ENCODE measurements at places on chromosomes 1 and 21.

- peak; percentile 88 for DNase-seq
Observed at GRCh38 chr1:227999056-227999930, 7.5 kb upstream of the WNT3A start.

- no peak for DNase-seq
Observed at GRCh38 chr1:246722720-246723119, 1.5 kb upstream of the SCCPDH start.

DNA sequence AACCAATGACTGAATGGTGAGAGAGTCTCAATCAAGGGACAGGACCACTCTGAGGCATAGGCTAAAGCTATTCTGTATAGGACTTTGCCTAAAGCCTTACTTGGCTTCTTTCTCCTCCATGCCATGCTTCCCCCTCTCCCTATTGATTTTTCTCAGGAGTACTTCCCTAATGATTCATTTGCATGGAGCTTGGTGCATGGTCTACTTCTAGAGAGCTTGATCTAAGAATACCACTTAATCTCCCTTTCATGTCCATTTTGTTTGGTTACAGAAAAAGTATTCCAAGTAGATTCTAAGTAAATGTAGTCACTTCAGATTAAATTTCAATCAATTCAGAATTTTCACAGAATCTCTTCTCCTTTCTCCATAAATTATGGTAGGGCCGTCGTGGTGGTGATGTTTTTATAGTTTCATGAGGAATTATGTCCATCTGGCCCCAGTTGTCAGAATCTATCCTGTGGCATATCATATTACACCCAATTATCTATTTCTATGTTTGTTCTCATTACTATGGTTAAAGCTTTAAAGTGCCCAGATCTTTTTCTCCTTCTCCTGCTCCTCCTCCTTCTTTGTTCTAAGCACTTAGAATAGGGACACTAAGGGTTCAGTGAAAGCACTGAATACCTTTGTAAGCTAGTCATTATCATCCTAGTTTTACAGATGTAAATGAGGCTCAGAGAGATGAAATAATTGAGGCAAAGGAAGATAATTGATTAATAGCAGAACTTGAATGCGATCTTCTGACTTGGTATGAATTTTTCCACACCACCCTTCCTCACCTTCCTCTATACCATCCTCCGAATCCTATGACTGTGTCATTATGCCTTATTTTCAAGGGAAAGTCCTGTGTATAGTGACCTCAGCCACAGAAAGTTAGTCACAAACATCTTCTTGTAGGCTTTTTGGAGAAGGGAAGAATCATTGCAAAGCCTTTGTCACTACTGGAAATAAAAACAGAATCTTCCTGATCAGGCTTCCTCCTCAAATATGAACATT is 85.6 kb upstream of the ZRANB2 start:
- no peak for DNase-seq

DNA sequence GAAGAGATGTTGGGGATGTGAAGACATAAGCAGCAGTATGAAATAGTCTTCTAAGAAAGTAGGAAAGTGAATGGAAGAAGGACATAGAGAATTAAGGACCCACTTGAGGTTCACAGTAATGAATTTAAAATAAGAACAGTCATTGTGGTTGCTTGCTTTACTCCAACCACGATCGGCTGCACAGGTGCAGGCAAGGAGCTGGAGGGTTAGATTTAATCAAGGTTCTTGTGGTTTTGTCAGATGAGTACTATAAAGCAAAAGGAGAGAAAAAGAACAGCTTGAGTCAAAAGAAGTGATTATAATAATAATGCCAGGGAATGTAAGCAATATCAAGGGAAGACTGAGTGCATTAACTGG is 46.1 kb upstream of the RBM34 start:
- no peak for DNase-seq

GRCh38 chr1:61241973-61242381 is 159.6 kb downstream of the NFIA start:
- no peak for DNase-seq

DNA sequence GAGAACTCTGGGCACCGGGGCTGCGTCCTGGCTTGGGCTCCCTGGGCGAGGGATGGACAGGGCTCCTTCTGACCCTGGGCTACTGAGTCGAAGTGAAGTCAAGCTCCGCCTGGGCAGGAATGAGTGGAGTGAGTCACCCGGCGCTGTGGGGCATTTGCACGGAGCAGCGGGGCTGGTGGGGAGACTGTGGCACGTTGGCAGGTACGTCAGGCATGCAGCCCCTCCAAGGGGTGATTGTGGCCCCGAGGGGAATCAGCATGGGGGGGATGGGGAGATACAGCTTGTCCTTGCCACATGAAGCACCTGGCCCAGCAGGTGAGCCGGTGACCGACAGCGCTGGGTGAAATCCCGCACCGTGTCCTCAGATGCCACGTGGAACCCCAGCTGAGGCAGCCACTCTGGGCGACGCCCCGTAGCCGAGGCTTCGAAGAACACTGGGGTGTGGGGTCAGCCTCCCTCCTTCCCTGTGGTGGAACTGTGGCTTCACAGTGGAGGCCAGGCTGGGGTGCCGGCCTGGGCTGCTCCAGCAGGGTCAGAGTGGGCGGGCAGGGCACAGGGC is 62.3 kb downstream of the COL18A1 start:
- DNase-seq, result no peak

GRCh38 chr1:43521756-43522155 is 8.9 kb upstream of the PTPRF start:
- no peak for DNase-seq

GRCh38 chr21:33063907-33064622 is 5.9 kb upstream of the OLIG1 start:
- DNase-seq, result no peak

DNA sequence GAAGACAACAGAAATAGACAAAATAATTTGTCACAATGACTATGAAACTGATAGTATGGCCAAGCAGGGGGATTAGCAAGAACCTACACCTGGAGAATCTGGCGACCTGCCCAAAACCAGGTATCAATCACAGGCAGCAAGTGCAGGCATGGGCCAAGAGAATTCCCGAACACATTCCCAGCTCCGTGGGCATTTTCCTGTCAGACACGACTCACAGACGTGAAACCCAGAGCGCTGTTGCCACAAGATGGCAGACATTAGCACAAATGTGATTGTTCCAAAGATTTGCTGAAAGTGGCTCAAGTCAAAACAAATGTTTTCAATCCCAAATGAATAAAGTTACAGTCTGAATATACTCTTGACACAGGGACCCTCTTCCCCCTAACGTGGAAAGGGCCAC is 36.8 kb downstream of the HLCS start:
- DNase-seq, result no peak

- no peak for DNase-seq
Observed at GRCh38 chr1:240424740-240425464, 187.1 kb downstream of the GREM2 start.

- no peak for DNase-seq
Observed at GRCh38 chr1:6275826-6276782, 15.2 kb upstream of the GPR153 start.

DNA sequence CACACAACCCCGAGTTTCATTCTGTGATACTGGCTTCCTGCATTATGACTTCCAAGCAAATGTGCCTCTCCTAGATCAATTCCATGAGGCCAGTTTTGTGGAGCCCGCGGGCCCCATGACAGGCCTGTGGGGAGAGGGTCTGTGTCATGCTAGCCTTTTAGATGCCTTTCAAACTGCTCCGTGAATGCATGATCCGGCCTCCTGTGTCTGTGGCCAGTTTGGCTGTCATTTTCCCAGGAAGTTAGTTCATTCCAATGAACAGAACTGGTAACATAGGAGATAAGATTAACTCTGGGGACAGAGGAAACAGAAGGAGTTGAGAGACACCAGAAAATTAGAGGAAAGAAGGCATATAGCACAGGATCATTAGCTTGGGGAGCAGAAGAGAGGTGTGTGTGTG is 3.2 kb downstream of the FNDC7 start:
- DNase-seq, result no peak

- DNase-seq, result no peak
Observed at GRCh38 chr1:184039126-184039525, 1.6 kb upstream of the COLGALT2 start.

All from HEK293T (cell line).